Lower leg skin (tissue), 4 donors: ENCODE measurements at places on chromosomes 5 and 9.
A peak's percentile ranks its signal among the peaks of the same experiment; 100 is the strongest.

- DNase-seq, result no peak
Observed at GRCh38 chr5:150064681-150065220, 21.6 kb downstream of the CSF1R start.

- no peak for DNase-seq
Observed at GRCh38 chr5:111645303-111645838, 111.6 kb downstream of the NREP start.

GRCh38 chr5:3619579-3619978 lies 23.9 kb downstream of the IRX1 start:
- no peak for DNase-seq

- no peak for DNase-seq
Observed at GRCh38 chr9:134305533-134305932, 20.7 kb upstream of the RXRA start.

GRCh38 chr9:129506892-129507291 lies 114.0 kb downstream of the C9orf50 start:
- DNase-seq, result no peak

DNA sequence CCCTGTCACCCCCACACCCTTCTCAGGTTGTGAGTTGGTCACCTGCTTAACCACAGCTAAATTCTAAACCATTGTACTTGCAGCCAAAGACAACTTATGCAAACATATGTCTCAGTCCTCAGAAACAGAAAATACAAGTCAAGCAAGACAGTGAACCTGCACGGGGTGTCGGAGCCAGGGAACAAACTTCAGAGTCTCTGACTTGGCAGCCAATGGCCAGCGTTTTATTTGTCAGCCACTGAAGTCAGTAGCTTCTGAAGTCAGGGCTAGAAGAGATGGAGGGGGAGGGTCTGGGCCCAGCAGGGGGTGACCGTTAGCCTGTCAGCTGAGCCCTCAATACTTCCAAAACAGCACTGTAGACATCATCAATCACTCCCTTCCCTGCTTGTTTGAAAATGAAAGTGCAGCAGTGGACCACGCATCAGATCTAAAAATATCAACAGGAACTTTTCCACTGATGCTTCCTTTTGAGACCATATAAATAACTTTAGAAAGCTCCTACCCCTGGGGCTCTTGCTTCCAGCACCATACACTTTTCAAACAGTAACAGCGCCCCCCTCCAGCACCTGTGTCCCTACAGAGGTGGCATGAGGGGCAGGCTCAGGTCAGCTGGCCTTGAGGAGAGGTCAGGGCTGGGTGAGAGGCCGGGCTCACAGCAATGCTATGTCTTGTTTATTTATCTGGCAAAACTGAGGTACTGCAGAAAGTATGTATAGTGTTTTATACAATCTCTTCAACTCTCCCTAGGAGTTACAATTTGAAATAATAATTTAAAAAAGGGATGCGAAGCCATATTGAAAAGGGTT lies 142.5 kb downstream of the ACER2 start:
- no peak for DNase-seq

- DNase-seq, result peak; percentile 20
Observed at GRCh38 chr5:141734501-141735229, 52.6 kb upstream of the ARAP3 start.

DNA sequence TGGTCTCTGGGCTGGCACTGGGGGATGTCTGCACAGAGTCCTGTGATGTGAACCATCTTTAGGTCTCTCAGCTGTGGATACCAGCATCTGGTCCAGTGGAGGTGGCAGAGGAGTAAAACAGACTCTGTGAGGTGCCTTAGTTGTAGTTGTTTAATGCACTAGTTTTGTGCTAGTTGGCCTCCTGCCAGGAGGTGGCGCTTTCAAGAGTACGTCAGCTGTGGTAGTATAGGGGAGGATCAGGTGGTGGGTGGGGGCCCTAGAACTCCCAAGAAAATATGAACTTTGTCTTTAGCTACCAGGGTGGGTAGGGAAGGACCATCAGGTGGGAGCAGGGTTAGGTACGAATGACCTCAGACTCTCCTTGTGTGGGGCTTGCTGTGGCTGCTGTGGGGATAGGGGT lies 197.1 kb downstream of the TMC1 start:
- no peak for DNase-seq

DNA sequence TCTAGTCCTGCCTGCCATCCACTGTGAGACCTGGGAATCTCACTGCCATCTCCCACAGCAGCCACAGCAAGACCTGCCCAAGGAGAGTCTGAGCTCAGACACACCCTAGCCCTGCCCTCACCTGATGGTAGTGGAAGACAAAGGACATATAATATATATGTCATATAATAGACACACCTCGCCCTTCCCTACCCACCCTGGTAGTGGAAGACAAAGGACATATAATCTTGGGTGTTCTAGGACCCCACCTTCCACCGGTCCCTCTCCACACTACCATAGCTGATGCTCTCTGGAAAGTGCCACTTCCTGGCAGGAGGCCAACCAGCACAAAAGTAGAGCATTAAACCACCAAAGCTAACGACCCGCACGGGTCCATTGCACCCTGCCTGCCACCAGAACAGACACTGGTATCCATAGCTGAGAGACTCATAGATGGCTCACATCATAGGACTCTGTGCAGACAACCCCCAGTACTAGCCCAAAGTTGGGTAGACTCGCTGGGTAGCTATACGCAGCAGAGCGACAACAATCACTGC lies 545.6 kb downstream of the CAAP1 start:
- DNase-seq, result peak; percentile 59

DNA sequence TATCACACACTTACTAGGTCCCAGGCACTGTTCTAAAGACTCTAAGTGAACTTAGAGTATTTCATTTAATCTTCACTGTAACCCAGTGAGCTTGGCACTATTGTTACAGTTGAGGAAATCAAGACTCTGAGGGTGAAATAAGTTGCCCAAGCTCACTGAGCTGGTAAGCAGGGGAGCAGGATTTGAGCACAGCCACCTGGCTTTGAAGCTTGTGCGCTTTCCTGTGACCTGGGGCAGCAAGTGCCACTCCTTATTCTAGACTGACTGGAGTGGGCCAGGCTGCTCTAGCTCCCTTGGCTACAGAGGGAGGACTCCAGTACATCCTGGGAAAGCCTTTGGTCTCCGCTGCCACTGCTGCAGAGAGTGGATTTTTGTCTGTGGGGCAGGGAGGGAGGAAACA lies 50.0 kb downstream of the RGS3 start:
- DNase-seq, result no peak

DNA sequence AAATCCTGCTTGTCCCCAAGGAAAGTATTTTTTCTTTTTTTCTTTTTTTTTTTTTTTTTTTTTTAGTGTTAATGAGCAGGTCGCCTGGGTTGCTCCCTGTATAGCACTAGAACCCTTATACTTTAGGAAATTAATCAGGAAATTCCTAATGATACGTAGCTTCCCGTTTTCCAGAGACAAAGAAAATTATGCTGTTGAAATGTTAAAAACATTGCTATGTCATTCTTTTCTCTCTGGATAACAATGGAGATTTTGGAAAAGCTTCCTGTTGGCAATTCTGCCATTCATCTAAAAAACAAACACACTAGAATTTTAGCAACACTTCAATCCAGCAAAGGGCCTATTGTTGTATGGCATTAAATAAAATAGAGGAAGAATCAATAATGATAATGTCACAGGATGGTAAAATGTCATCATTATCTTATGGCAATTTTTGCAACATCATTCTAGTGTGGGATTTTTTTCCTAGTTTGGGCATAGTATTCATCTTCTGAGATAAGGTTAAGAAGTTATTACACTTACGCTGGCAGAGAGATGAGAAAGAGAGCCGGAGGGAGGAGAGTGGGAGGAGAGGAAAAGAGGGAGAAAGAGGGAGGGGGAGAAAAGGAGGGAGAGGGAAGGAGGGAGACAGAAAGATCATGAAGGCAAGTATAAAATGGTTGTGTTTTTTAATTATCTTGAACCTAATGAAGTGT lies 315.8 kb upstream of the PDE4D start:
- no peak for DNase-seq

DNA sequence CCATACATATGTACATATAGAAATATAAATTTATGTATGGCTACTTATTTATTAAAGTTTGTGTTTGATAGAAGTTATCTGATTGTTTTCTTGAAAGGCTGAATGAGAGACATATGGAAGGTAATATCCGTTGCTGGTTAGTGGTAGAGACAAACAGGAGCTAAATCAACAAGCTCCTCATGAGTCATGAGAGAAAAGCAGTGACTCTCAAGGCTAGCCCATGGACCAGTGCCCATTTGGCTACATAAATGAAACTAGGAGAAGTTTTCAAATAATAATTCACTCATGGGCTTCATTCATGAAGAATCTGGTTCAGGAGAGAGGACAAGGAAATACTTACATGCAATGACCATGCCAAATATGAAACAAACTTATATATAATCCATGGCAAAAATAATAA lies 504.5 kb upstream of the ITGA1 start:
- no peak for DNase-seq

GRCh38 chr5:151632524-151632923 lies 41.4 kb upstream of the FAT2 start:
- DNase-seq, result no peak

DNA sequence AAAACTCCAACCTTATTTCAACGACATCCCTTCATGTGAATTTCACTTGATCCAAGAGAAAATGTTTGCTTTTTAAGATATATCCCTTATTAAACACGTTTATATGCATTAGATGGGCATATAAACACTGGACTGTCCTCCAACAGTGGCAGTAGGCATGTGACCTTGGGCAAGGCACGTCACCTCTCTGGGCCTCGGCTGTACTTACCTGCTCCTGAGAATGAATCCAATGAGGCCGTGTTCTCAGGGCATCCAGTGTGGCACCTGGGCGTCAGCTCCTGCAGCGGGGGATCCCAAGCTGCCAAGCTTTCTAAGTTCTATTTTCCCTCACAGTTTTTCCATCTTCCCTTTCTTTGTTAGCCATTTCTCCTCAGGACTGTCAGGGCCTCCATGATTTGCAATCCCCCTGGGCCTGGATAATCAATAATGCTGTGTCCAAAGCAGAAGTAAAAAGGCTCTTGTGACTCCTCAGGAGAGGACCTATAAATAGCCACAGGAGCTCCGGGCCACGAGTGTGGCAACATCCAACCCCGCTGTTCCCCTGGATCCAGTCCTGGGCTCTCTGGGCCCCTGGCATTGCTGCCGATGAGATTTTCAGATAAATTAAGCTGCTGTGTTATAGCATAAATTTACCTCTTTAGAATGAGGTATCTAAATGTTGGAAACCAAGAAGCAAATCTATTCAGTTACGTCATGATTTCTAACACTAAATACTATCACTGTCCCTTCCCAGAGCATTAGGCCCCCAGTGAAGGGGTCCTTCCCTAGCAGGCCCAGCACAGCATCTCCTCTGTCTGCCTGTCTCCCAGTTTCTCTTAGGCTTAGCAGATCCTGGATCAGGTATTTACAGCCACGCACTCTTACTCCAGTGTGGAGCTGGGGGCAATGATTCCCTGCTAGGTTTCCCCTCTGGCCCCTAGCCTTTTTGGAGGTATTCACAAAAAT lies 76.8 kb downstream of the PTPN3 start:
- DNase-seq, result no peak

DNA sequence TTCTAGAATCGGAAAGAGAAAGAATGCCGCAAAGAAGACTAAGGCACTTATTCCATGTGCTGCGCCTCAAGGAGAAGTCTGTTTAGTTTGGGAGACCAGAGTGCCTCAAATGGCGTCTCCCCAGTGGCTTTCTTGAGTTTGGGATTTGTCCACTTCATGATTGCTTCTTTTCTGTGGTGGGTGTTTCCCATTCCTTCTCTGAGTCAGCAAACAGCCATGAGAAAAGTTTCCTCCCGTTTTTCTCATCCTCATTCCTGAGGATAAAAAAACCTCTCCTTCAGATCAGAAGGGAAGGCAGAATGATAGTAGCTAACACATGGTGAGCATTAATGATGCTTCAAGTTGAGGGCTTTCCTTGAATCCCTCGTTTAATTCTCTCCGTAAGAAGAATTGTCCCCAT lies 275.9 kb upstream of the WWC1 start:
- DNase-seq, result no peak

- peak; percentile 60 for DNase-seq
Observed at GRCh38 chr9:135533674-135534073, 12.3 kb upstream of the OBP2A start.

GRCh38 chr5:1555011-1555807 lies 31.4 kb upstream of the LPCAT1 start:
- no peak for DNase-seq

DNA sequence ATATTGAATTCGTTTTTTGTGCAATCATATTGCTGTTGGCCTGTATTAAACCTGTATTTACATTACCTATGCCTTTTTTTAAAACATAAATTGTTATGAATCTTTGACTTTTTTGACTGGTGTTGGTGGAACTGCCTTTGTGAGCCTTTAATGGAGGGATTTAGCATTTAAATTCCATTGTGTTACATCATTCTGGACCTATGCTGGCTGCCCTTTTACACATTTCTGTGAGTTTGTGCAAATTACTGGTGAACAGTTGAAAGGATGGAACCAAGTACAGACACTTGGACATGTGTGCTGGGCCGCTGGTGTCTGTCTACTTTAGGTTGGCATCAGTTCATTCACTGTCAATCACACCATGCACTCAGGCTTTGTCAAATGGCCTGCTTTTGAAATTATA lies 3.4 kb downstream of the SNX18 start:
- DNase-seq, result no peak

- peak; percentile 94 for DNase-seq
Observed at GRCh38 chr5:134525683-134526482, 413 bp downstream of the JADE2 start.

DNA sequence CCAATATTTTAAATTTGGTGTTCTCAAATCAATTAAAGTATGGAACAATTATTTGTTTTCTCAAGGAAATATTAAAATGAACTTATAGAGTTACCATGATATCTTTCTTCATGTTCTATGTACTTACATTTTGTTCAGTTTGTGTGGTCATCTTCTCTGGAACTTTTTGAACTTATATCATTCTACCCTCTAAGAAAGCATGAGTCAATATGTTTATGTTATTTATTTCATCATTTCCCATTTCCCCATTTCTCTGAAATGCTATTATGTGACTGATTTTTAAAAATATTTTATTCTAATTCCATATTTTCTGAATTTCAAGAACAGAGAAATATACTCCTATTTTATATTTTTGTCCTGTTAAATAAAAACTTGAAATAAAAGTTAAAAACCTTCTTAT lies 123.5 kb upstream of the ACOT12 start:
- no peak for DNase-seq

DNA sequence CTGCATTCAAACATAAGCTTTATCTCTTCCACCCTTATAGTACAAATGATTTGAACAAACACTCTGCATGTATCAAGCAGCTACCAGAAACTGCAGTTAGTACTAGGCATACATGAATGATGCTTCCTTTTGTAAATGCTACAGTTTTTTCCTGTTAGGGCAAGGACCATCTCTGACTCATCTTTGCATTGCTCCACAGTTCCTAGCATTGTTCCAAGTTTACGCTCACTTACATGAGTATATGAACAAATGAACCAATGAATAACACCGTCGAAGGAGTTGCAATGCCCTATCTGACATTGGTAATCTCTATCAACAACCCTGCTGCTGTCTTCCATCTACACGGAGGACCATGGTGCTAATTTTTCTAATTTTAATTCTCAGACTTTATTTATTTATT lies 2.1 kb upstream of the ALDH7A1 start:
- DNase-seq, result peak; percentile 37

- DNase-seq, result no peak
Observed at GRCh38 chr9:113516840-113517577, 53.5 kb downstream of the RGS3 start.
